A172 (cell line): ENCODE measurements at places on chromosomes 12 and 14. TPM values are rescaled to one million over a fixed set of nuclear protein-coding genes. Genes with fewer than 3 reads are reported as not detected.

The FGD6 gene
- 12.3 and 12.4 TPM in 2 replicates for total RNA-seq

The CRIP1 gene
- total RNA-seq: 1.5 TPM in 1 of 2 replicates, not detected in the other

The DUSP6 gene
- 8.1 and 9.4 TPM in 2 replicates for total RNA-seq

The NEUROD4 gene
- total RNA-seq: not detected in 2 replicates

The LALBA gene
- not detected in 2 replicates for total RNA-seq

The DNAJC22 gene
- 12.6 and 13.1 TPM in 2 replicates for total RNA-seq

The ZNF385A gene
- total RNA-seq: 1.3 and 5.3 TPM in 2 replicates

- DNase-seq: no peak
These were observed 141.6 kb upstream of the MAX start for GRCh38 chr14:65243766-65244442.

DNA sequence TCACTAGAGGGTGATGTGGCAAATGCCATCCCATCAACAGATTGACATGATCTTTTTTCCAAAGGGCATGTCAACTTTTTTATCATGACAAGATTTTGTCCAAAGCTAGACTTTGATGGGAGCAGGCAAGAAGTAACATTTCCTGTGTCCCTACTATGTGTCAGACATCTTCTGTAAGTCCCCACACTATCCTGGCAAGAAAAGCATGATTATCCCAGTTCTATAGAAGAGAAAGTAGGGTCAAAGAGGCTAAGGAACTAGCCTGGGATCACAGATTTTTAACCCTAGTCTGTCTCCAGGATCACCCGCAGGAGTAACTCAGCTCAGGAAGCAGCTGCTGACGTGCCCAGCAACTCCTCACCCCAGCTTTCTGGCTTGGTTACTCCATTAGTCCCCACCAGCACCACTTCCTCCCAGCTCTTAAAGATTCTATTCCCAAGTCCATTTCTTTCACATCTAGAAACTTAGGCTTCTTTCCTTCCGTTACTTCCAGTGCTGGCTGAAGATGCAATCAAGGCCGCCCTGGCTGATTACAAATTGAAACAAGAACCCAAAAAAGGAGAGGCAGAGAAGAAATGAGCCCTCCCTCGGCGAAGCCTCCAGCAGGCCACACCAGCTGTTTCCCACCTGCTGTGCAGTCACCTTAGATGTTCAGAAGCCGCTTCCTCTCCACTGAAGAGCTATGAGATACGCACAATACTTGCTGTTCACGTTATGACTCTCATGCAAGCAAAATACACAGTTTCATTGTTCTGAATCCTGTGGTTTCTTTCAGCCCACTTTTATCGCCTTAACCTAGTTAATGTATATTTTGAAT lies 6.2 kb downstream of the ISCU start:
- no peak for DNase-seq

DNA sequence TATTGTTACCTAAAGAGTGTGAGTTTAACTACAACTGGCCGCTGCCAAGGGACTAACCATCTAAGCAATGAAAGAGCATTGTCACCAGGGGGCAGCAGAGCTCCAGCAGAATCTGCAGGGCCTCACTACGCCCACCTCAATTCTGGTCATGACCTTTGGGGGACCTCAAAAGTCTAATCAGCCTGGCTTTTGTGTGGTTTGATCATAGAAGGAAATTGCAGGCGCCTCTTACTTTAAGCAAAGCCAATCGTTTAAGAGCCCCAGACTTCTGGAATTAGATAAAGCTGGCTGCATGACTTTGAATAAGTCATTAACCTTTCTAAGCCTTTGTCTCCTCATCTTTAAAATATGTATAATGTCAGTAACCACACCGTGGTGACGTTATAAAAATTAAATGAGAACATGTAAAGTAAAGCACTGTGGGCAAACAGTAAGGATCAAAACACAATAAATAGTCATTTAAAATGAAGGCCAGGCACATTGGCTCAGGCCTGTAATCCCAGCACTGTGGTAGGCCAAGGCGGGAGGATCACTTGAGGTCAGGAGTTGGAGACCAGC lies 58.6 kb downstream of the TBX3 start:
- peak; percentile 45 for DNase-seq

DNA sequence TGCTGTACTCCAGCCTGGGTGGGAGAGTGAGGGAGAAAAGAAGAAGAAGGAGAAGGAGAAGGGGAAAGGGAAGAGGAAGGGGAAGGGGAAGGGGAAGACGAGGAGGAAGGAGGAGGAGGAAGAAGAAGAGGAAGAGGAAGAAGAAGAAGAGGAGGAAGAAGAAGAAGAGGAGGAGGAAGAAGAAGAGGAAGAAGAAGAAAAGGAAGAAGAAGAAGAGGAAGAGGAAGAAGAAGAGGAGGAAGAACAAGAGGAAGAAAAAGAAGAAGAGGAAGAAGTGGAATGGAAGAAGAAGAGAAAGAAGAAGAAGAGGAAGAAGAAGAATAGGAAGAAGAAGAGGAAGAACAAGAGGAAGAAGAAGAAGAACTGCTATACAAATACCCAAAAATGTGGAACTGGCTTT lies 507.4 kb upstream of the TMPO start:
- no peak for DNase-seq

DNA sequence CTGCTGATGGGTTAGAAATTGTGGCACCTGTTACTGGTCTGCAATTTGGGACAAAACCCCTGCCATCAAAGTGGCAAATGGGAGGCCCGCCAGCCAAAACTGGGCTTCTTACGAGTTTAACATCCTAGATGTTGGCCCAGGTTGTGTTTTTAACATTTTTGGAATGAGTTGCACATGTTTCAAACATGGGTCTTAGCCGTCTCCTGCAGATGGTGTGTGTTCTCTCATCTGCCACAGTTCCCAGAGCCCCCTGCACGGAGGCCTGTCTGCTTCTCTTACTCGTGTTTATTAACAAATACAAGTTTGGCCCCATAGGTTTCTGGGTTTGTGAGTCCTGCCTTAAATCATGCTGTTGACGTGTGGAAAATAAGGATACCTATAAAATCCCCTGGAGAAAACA lies 46.5 kb downstream of the CACNA2D4 start:
- no peak for DNase-seq

DNA sequence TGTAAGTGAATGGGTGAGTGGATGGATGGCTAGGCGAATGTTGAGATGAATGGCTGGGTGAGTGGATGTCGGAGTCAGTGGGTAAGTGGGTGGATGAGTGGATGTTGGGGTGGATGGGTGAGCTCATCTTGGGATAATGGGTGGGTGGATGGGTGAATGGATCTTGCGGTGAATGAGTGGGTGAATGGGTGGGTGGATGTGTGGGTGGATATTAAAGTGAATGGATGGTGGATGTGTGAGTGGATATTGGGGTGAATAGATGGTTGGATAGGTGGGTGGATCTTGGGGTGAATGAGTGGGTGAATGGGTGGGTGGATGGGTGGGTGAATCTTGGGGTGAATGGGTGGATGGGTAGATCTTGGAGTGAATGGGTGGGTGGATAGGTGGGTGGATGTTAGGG lies 51.9 kb downstream of the CMKLR1 start:
- no peak for DNase-seq

- DNase-seq: peak; percentile 5
These were observed 292.9 kb downstream of the BMP4 start for GRCh38 chr14:53663709-53664108.

- DNase-seq: no peak
These were observed 11.9 kb downstream of the CDC42BPB start for GRCh38 chr14:103045371-103045869.

- DNase-seq: no peak
These were observed 61.5 kb downstream of the VRK1 start for GRCh38 chr14:96858643-96859042.

DNA sequence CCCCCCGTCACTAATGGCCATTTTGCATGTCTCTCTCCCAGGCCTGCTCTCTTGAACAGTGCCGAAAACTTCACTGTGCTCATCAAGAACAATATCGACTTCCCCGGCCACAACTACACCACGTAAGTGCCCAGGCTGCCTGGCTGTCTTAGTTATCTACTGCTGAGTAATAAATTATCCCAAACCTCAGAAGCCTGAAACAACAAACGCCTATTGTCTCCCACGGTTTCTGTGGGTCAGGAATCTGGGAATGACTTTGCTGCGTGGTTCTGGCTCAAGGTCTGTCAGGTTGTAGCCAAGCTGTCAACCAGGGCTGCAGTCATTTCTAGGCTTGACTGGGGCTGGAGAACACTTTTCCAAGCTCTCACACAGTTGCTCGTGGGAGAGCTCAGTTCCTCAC lies 32.6 kb downstream of the P2RX7 start:
- DNase-seq: peak; percentile 83
